Activated naive CD8-positive, alpha-beta T cell treated with anti-CD3 and anti-CD28 coated beads, Interleukin-2, amount 10 ng/mL, durations not matched to agents 7 days and 5 days (primary cell): ENCODE measurements at places on chromosomes 12 and 14. TPM values are rescaled to one million over a fixed set of nuclear protein-coding genes. Genes with fewer than 3 reads are reported as not detected.

GRCh38 chr14:92135269-92135668, 13.5 kb downstream of the CPSF2 start:
- DNase-seq, result no peak

GRCh38 chr12:10466311-10466710, 13.1 kb upstream of the KLRC1 start:
- no peak for DNase-seq

DNA sequence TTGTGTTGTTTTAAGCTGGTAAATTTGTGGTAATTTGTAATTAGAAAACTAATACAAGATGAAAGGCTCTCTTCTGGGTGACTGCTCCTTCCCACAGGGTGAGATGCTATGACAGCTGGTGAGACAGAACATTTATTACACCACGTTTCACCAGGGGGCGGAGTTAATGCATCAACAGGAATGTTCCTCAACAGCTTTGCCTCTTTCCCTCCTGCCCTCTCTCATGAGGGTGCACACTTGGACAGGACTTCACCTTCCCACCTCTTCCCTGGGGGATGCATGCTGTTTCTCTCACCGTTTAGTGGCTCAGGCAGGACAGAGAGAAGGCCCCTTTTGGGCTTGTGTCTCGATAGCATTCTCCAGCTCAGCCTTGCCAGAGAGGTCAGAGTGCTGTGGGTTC, 13.4 kb upstream of the PPP1R1A start:
- DNase-seq, result no peak

CACNA2D4 gene
- total RNA-seq, result 10.4 TPM

- no peak for DNase-seq
Observed at GRCh38 chr12:54386403-54387113, 2.0 kb upstream of the ZNF385A start.

EFCAB11 gene
- 9.2 TPM for total RNA-seq

KCNC2 gene
- total RNA-seq, result not detected

DNA sequence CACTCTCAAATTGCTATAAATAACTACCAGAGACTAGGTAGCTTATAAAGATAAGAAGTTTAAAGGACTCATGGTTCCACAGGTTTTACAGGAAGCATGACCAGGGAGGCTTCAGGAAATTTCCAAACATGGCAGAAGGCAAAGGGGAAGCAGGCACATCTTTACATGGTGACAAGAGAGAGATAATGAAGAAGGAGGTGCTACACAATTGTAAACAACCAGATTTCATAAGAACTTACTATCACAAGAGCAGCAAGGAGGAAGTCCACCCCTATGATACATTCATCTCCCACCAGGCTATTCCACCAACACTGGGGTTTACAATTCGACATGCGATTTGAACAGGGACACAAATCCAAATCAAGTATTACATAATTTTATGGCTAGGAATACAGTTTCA, 257.7 kb downstream of the BTG1 start:
- DNase-seq, result no peak

- DNase-seq, result peak; percentile 43
Observed at GRCh38 chr14:59507063-59507751, 22.9 kb downstream of the JKAMP start.

MUCL1 gene
- not detected for total RNA-seq

DNA sequence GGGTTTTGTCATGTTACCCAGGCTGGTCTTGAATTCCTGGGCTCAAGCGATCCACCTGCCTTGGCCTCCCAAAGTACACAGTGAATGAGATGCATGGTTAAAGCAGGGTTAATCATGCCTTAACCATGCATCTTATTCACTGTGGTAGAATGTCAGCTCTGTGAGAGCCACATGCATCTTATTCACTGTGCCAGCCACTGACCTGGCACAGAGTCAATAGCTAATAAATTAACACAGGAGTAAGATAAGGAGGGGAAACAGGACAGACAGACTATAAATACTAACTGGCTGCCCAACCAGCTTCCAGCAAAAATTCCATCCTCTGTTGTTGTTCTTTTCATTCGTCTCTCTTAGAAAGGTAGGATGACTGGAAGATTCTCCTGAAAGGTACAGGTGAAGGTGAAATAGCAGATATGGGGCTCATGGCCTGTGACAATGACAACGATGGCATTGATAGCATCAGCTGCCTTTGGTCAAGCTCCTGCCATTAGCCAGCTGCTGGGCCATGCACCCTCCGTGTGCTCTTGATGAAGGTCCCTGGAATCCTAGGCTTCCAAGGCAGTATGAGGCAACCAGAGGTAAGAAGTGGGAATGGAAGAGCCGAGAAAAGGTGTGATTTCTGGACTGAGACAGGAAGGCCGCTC, 76.6 kb downstream of the ZNF664 start:
- DNase-seq, result no peak

ADCY4 gene
- 4.4 TPM for total RNA-seq

- DNase-seq, result no peak
Observed at GRCh38 chr12:2391740-2392331, 339.0 kb downstream of the CACNA1C start.

- DNase-seq, result no peak
Observed at GRCh38 chr14:39090548-39091111, 12.4 kb downstream of the SEC23A start.

- no peak for DNase-seq
Observed at GRCh38 chr12:50242751-50243191, 40.5 kb downstream of the LIMA1 start.

DNA sequence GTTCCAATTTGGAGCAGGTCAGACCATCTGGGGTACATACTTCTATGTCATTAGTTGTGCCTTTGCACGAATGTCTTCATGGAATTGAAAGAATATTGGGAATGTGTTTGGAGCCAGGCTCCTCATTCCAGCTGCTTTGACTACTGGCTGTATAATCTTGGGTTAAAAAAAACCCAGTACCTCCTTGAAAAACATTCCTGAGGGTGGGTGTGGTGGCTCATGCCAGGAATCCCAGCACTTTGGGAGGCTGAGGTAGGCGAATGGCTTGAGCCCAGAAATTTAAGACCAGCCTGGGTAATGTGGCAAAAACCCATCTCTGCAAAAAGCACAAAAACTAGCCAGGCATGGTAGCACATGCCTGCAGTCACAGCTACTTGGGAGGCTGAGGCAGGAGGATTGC, 125.6 kb downstream of the TTC8 start:
- DNase-seq, result no peak

DNA sequence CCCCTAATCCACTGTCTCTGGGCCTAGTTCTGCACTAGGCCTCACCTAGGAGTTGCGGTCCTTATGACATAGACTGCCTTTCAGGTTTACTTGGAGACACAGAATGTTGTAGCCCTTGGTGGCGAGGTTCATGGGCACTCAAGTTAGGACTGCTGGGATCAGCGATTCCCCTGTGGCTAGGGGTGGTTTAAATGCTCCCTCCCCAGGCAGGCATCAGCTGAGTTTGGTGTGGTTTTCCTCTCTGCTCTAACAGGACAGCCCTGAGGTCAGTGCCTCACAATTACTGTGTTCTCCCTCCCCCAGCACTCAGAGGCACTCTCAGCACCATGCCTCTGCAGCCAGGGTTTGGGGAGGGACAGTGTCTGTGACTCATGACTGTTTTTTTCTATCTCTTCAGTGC, 22.2 kb upstream of the RDH16 start:
- no peak for DNase-seq

DNA sequence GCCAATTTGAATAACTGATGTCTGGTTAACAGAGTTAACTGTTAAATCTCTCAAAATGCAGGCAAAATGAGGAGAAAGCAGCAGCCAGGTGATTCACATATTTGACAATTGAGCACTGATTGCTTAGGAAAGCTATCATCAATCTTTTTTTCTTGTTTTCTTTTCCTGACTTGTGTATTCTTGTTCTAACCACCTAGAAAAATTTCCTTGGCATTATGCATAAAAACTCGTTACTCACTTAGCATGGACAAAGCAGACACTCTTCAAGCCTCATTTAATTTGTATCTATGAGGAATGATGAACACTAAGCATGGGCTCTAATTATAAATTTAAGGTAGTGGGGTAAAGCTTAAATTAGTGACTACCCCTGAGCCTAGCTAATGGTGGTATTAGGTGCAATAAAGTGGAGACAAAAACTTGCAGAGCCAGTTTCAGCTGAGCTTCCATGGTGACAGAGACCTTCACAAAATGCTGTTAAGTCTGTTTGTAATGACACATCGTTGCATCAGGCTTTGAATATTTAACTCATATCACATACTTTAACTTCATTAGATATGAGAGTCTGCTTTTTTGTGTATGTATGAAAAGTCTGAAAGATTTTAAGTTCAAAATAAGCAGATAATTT, 52.0 kb downstream of the RASSF9 start:
- DNase-seq, result no peak

TSPAN31 gene
- 23.2 TPM for total RNA-seq

AQP2 gene
- total RNA-seq, result not detected

GRCh38 chr14:72638021-72638420, 255.9 kb downstream of the DPF3 start:
- DNase-seq, result no peak
